Prostate gland (tissue), 2 donors: ENCODE measurements at places on chromosomes 1 and 21. TPM values are rescaled to one million over a fixed set of nuclear protein-coding genes. Genes with fewer than 3 reads are reported as not detected.

The IRF6 gene
- total RNA-seq, result 118 TPM

The WDR64 gene
- not detected for total RNA-seq

The TCP10L gene
- total RNA-seq, result 1.9 TPM

The PLD5 gene
- 0.05 TPM for total RNA-seq

The TRPM2 gene
- total RNA-seq, result 2.7 TPM

The AIRE gene
- total RNA-seq, result not detected

The EPHA2 gene
- 17.7 TPM for total RNA-seq

The SPRTN gene
- 23.4 TPM for total RNA-seq

The GABRD gene
- 0.32 TPM for total RNA-seq

The RGS5 gene
- 189 TPM for total RNA-seq

The MTARC1 gene
- total RNA-seq, result 5.7 TPM

The RGS1 gene
- 57.3 TPM for total RNA-seq

The KCNJ9 gene
- total RNA-seq, result not detected

The CDC20 gene
- 14.9 TPM for total RNA-seq

The NKAIN1 gene
- 0.51 TPM for total RNA-seq

The LSS gene
- 145 TPM for total RNA-seq

The S1PR1 gene
- 24.2 TPM for total RNA-seq

The PGBD5 gene
- total RNA-seq, result 0.55 TPM

The FAM43B gene
- total RNA-seq, result 0.68 TPM

The AADACL3 gene
- not detected for total RNA-seq

The C1orf105 gene
- 0.36 TPM for total RNA-seq

The KRTAP21-2 gene
- total RNA-seq, result not detected

The FAM163A gene
- not detected for total RNA-seq

The OR2G6 gene
- 0.34 TPM for total RNA-seq

The PLA2G2D gene
- not detected for total RNA-seq

The OVAAL gene
- not detected for total RNA-seq

The LCE1D gene
- total RNA-seq, result not detected

The DNASE2B gene
- 8.6 TPM for total RNA-seq

The ANKRD65 gene
- total RNA-seq, result 34.9 TPM

The GJA8 gene
- total RNA-seq, result 1.1 TPM

The TAGLN2 gene
- 386 TPM for total RNA-seq

The MPC2 gene
- total RNA-seq, result 78.9 TPM

The CHI3L1 gene
- 1.4 TPM for total RNA-seq

The RAB13 gene
- 49.3 TPM for total RNA-seq

The PRKAB2 gene
- 14.0 TPM for total RNA-seq

The CD247 gene
- total RNA-seq, result not detected

The SEMA6C gene
- 4.1 TPM for total RNA-seq

The CD48 gene
- total RNA-seq, result 3.0 TPM

The ADORA3 gene
- 2.9 TPM for total RNA-seq

The EVI5 gene
- 38.6 TPM for total RNA-seq

The PCAT6 gene
- total RNA-seq, result 6.2 TPM

The RNF186 gene
- total RNA-seq, result not detected

The S100A3 gene
- total RNA-seq, result 0.46 TPM

The ST6GALNAC5 gene
- 4.8 TPM for total RNA-seq

The KRTAP10-2 gene
- total RNA-seq, result not detected

The LDLRAD1 gene
- total RNA-seq, result 0.55 TPM
